ENCODE measurements at places on chromosomes 1 and 21.

DNA sequence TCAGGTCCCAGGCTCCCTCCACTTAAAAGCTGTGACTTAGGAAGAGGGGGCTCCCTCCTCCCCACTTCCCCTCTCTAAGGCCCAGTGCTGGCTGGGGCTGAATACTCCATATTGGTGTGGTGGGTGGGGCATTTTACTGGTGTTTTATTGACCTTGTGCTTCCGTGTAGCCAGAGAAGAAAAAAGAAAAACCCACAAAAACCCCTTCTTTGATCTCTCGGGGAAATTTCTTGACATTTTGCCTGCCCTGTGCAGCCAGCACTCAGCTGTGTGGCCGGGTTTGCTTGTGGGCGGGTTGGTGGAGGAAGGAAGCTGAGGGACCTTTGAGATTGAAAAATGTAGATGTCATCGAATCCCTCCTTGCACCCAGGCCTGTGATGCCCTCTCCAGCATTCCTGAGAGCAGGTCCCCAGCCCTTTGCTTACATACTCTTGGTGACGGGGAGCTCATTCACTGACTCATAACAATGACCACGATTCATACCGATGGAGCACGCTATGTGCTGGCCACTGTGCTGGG, 24.8 kb downstream of the TNFRSF8 start:
- DNase-seq: peak; percentile 2

DNA sequence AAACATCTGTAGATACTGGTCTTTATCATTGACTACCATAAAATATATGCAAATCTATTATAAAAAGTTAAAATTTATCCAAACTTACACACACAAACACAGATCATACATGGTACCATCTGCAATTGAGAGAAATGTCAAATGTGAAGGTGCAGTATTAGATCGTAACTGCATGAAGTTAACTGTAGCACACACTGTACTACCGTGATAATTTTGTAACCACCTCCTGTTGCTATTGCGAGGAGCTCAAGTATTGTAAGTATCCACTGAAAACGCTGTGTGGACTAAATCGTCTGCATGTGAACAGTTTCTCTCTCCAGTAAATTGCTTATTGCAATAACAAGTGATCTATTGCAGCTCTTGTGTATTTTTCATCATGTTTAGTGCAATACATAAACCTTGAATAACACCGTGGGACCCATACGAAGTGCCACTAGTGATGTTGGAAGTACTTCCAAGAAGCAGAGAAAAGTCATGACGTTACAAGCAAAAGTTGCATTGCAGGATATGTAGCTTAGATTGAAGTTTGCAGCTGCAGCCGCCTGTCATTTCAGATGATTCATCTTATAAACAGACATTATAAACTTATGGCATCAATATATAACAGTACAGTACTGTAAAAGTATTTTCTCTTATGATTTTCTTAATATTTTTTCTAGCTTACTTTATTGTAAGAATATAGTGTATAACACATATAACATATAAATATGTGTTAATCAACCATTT, 172.9 kb downstream of the SDCCAG8 start:
- no peak for DNase-seq

- no peak for DNase-seq
Measured at GRCh38 chr1:59364037-59364436, 67.1 kb downstream of the FGGY start.

- DNase-seq: no peak
Measured at GRCh38 chr1:36765785-36766300, 268.5 kb downstream of the GRIK3 start.

DNA sequence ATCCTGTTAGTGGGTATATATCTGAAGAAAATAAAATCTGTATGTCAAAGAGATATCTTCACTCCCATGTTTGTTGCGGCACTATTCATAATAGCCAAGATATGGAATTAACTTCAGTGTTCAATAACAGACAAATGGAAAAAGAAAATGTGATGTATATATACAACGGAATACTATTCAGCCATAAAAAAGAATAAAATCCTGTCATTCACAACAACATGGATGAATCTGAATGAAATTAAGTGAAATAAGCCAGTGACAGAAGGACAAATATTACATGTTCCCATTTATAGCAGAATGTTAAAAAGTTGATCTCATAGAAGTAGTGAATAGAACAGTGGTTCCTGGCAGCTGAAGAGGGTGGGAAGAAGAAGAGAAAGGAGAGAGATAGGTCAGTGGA, 239.1 kb upstream of the RUNX1 start:
- no peak for DNase-seq

- DNase-seq: no peak
Measured at GRCh38 chr1:53643881-53644390, 95.0 kb downstream of the GLIS1 start.

DNA sequence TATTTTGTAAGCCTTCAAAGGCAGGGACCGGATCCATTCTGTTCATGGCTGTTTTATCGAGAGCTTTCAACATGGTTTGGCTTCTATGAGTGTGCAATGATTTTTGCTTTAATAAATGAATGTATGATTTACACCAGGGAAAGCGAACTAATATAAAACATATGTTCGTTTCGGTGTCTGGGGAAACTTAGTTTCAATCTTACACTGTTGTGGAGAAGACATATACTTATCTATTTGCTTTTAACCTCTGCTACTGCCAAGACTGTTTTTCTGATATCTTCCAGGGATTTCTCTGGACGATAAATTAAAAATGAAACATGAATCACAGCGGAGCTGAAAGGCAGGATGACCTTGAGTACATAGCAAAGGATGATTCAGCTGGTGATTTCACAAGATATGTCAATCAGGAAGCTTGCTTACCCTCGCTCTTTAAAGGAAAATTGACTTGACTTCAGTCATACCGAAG, 14.7 kb upstream of the CYYR1 start:
- peak; percentile 28 for DNase-seq

GRCh38 chr1:109984190-109984455, 442 bp upstream of the AHCYL1 start:
- no peak for DNase-seq

GRCh38 chr1:222620566-222620965, 2.7 kb downstream of the MIA3 start:
- no peak for DNase-seq

All from LoVo (cell line).